Nephron progenitor cell (in vitro differentiated cells): ENCODE measurements at places on chromosomes 16 and 17.

DNA sequence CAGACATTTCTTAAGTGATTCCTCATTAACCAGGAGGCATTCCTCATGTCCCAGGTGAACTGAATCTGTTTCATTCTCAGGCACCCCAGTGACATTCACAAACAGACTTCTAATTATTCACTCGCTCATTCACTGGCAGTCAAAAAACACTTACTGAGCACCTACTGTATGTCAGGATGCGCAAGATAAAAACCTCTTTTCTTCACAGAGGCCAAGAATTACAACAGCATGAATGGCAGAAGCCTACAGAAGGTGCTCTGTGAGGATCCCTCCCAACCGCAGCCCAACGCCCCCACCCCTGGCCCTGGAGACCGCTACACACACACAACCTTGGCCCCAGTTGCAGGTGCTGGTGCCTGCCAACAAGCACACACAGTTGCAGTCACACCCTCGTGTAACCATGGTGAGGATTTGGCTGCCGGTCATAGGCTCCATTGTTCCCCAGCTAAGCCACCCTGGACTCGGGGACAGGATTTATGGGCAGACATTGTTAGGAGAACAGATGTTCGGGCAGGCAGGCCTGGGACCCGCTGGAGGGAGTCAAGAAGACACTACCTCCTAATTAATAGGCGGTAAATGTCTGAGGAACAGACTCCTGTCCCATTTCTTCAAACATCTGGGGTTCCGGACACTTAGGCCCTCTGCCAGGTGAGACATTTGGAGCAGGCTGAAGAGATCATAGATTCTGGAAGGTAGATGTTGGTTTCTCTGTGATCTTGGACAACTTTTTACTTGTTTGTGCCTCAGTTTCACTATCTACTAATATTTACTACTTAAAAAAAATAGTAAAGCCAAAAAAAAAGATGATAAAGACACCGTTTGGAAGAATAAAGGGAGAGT, 43.2 kb downstream of the CUEDC1 start:
- DNase-seq: peak; percentile 59

- DNase-seq: no peak
Observed at GRCh38 chr16:4594433-4595410, 20.0 kb downstream of the UBALD1 start.

DNA sequence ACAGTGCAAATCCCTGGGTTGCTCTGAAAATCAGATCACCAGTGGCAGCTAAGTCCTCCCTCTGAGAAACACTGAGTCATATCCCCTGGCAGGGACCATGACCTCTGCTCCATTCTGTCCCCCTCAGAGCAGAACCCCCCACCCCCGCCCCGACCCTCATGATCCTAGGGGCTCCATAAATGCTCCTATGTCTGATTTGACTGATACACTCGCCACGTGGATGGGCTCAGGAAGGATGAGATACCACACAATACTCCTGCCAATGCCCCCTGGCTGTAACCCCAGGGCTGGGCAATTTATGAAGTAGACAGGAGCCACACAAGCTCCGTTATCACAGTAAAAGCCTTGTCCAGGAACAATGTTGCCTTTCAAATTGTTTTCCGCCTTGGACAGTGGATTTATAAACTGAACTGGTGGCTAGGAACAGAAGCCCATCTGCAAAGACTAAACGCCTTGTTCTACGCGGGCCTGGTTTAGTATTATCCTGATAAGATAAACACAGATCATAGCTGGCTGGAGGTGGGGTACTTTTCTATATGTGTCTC, 394.8 kb downstream of the SLC39A11 start:
- DNase-seq: no peak

DNA sequence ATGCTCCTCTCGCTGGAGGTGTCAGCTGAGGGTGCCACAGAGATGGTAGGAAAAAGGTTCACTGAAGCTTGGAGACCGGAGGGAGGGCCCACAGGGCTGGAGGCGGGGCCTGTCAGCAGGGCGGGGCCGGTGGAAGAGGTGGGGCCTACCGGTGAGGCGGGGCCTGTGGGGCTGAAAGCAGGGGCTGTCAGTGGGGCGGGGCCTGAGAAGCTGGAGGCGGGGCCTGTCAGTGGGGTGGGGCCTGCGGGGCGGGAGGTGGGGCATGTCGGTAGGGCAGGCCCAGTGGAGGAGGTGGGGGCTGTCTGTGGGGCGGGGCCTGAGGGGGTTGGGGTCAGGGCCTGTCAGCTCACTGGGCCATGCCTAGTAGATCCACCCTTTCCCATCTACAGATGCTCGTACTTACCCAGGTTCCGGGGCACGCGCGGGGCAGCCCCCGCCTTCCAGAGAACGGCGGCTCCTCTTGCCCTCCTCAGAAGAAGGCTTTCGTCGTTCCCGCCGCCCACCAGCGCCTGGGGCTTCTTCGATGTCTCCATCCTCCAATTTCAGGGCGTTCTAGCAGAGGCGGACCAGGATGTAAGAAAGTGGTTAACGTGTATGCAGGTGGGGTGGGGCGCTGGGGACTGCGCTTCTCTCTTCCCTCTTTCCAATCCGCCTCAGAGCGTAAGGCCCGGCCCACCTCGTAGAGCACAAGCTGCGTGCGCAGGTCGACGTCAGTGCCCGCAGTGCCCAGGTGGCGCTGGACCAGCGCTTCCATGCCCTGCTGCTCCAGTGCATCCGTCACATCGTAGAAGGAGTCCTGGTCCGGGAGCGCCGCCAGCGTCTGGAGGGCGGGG, 9.8 kb downstream of the TMEM208 start:
- peak; percentile 77 for DNase-seq

- no peak for DNase-seq
Observed at GRCh38 chr17:75371339-75371738, 34.1 kb downstream of the GRB2 start.

GRCh38 chr16:85392756-85393673, 220.1 kb upstream of the GSE1 start:
- DNase-seq: peak; percentile 1

- DNase-seq: no peak
Observed at GRCh38 chr16:30660424-30661261, 2.4 kb downstream of the FBRS start.

DNA sequence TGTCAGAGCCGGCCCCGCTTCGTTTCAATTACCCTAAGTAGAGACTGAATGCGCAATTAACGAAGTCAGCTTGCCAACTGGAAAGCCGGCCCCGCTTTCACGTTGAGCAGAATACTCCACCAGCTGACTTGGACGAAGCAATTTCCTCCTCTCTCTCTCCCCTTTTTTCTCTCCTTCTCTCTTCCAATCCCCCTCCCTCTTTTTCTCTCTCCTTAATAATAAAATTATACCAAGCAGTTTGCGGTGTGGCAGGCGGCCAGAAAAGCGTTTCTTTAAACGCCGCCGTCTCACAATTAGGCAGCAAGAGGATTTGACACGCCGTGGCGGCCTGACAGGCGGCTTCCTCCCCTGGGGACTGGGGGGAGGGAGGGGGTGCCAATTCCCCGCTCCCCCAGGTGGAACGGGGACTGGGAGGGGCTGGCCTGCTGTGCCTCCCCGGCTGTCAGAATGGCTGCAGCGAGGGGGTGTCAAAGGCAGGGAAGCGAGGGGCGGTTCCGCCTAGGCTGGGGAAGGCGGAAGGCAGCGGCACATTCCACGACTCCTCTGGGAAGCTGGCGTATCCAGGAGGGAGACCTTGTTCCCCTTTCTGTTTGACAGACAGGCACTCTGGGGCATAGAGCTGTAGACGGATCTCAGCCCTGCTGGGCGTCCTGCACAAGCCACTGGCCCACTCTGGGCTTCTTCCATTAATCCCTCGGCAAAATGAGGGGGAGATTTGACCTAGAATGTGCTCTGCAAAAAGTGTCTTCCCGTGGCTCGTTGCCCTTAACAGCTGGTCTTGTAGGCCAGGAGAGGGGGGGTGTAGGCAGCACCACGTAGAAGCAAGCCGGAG, 52.7 kb downstream of the SREBF1 start:
- peak; percentile 71 for DNase-seq

GRCh38 chr17:56866496-56866895, 32.5 kb downstream of the DGKE start:
- peak; percentile 8 for DNase-seq

DNA sequence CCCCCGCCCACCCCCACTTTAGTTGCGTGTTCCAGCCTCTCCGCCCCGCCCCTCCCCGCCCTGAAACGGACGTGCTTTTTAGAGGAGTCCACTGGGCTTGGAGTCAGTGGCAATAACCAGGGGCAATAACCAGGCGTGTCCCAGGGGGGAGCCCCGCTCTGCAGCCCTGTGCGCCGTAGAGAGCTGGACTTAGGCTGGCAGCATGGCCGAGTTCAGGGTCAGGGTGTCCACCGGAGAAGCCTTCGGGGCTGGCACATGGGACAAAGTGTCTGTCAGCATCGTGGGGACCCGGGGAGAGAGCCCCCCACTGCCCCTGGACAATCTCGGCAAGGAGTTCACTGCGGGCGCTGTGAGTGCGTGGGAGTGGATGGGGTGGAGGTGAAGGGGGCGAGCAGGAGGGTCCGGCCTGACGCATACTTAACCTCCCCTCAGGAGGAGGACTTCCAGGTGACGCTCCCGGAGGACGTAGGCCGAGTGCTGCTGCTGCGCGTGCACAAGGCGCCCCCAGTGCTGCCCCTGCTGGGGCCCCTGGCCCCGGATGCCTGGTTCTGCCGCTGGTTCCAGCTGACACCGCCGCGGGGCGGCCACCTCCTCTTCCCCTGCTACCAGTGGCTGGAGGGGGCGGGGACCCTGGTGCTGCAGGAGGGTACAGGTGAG, at the start of gene ALOX15B:
Gene ALOX15B (plus strand): TSS at position 106 of the 657 bp plus-strand sequence. CDS start 97 bp downstream, at position 203.
- no peak for DNase-seq

- DNase-seq: no peak
Observed at GRCh38 chr17:67773246-67773645, 52.1 kb upstream of the BPTF start.

- peak; percentile 80 for DNase-seq
Observed at GRCh38 chr17:48544349-48545021, 424 bp downstream of the HOXB2 start.

- no peak for DNase-seq
Observed at GRCh38 chr16:14564861-14565687, 65.0 kb downstream of the PARN start.

GRCh38 chr17:43175213-43176118, 4.5 kb downstream of the NBR1 start:
- no peak for DNase-seq

GRCh38 chr16:56764835-56765234, 34.9 kb downstream of the NUP93 start:
- no peak for DNase-seq

DNA sequence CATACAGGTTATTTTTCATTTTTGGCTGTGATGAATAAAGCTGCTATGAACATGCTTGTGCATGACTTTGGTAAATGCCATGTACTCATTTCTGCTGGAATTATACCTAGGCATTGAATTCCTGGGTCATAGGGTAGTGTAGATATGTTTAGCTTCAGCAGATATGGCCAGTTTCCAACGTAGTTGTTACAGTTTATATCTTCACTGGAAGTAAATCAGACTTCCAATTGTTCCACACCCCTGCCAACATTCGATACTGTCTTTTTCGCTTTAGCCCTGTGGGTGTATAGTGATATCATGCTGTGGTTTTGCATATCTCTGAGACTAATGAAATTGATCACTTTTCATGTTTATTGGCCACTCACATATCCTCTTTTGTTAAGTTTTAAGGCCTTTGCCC, 50.4 kb downstream of the ARHGAP27 start:
- DNase-seq: no peak

GRCh38 chr16:81532491-81533174, 88.0 kb downstream of the CMIP start:
- peak; percentile 56 for DNase-seq

DNA sequence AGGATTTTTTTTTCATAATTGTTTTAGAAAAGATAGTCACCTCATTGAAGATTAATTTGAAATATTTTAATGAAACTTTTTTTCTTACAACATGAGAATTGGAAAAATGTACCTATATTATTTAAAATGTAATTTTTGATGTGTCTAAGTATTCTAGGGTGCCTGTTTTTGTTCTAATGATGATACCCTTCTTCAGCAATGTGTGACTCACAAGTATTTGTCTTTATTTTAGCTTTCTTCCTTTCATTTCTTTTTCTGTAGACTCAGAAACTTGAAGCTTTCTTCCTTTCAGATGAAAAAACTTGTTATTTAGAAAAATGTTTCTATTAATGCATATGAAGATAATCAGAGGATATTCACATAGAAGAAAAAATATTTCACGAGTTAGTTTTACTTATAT, 231.8 kb downstream of the BCAS3 start:
- no peak for DNase-seq

- no peak for DNase-seq
Observed at GRCh38 chr16:57112403-57113041, 20.1 kb downstream of the CPNE2 start.

DNA sequence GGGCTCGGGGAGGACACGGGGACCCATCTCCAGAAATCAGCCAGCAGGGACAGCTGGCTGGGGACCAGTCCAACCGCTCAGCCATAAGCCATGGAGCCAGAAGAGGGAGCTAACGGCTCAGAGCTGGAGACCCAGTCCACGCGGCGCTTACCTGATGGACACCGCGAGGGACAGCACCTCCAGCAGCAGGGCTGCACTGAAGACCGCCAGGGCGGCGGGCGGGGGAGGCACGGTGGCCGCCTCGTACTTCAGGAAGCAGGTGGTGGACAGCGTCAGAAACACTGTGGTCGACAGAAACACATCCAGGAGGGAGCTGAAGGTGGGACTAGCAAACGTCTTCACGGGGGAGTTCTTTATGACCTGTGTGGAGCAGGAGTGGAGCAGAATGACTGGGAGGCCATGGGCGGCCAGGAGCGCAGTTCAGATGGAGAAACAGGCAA, 102.6 kb upstream of the CREBBP start:
- DNase-seq: peak; percentile 77

- no peak for DNase-seq
Observed at GRCh38 chr16:53646506-53646905, 57.2 kb downstream of the RPGRIP1L start.

GRCh38 chr16:57786632-57787518, 15.4 kb downstream of the KIFC3 start:
- no peak for DNase-seq

DNA sequence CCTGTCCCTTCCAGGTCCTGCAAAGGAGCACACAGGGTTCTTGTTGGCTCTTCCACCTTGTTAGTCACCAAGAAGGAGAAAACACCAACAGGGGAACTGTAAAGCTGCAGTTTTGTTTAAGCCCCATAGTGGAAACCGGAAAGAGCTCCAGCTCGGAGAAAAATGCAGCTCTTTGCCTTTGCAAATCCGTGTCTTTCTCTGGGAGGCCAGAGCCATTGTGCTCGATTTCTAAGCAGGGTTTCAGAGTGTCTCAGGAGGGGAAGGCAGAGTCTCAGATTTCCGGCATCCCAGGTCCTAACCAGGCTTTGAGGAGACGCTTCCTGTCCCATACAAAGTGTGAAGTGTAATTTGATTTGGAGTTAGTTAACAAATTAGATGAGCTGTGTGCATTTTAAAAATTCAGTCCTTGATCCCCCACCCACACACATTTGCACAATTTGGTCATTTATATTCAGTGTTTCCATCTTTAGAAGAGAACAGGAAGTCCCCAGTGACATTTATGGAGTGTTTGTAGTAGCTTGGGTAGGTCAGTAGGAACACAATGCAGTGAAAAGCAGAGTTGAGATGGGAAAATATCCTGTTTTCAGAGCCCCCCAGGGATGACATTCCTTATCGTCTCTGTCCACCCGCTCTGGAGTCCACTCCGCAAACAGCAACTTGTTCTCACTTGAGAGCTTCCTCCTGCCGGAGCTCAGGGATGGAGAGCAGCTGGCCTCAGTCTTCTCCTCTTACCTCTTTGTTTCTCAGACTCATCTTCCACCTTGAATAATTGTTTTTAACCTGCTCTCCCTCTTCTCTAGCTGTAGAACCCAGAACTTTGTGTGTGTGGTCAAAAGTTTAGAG, 331.9 kb downstream of the SEC14L1 start:
- DNase-seq: no peak
